CD4-positive, alpha-beta memory T cell (primary cell): ENCODE measurements at places on chromosomes 16 and 17.

GRCh38 chr16:82265809-82266208 lies 95.8 kb upstream of the MPHOSPH6 start:
- DNase-seq = no peak

DNA sequence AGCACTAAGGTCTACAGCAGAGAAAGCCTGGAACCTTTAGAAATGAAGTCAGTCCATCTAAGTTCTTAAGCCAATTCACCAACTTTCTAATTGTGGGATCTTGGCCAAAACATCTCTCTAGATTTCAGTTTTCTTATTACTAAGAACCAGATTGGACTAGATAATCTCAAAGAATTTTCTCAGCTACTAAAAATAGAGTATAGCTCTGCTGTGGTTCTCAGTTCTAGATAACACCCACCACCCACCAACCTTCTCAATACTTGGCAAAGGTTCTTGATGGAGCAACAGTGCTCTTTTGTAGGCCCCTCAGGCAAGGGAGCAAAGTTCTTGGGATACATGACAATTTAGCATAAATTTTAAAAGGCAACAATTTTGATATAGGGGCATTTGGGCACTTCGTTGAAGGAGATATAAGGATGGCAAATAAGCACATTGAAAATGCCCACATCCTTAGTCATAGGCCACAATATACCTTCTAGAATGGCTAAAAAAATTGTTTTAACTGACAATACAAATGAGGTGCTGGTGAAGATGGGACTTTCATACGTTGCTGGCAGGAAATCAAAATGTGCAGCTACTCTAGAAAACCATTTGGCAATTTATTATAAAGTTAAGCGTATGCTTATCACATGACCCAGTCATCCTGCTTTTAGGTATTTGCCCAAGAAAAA lies 74.4 kb upstream of the TMEM132E start:
- no peak for DNase-seq

- no peak for DNase-seq
Observed at GRCh38 chr17:82976982-82977488, 102.4 kb upstream of the METRNL start.

GRCh38 chr17:538181-538973 lies 176.3 kb downstream of the VPS53 start:
- DNase-seq = no peak

- no peak for DNase-seq
Observed at GRCh38 chr16:72921620-72922019, 126.3 kb downstream of the ZFHX3 start.

DNA sequence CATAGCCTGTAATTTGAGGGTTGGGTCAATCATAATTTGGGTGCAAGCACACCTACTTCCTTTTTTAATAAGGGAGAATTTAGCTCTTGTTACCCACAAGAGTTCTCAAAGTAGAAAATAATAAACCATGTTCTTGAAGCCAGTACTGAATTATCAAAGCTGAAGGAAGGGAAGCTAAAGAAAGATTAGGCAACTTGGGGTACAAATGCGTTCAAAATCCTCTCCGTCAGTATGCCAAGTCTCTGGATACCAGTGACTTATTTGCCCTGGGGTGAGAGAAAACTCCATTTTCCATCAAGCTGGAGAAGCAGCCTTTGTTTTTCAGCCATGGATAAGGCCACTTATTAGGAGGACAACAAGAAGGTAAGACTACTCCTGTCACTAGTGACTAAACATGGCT lies 23.5 kb upstream of the DHRS13 start:
- DNase-seq = no peak

DNA sequence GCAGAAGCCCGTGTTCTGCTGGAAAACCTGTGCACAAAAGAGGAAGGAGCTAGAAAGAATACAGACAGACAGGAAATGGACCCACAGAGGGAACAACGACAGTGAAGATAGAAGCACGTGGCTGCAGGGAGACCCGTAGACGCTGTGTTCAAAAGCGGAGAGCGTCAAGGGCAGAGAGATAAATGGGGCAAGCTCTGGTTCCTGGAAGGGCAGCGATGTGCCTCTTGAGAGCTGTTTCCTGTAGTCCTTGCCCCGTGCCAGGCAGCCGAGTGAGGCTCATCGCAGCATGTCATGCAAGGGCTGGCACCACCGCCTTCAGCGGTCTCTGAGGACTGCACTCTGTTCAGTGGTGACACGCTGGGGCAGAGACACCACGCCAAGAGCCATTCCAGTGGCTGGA lies 43.6 kb upstream of the CACNG5 start:
- no peak for DNase-seq
